H7 (cell line): ENCODE measurements at places on chromosomes 12 and 14. TPM values are rescaled to one million over a fixed set of nuclear protein-coding genes. Genes with fewer than 3 reads are reported as not detected.

- DNase-seq = no peak
Observed at GRCh38 chr12:43177276-43177675, 374.7 kb downstream of the ADAMTS20 start.

- DNase-seq = no peak
Observed at GRCh38 chr12:3728686-3729085, 24.2 kb downstream of the CRACR2A start.

DNA sequence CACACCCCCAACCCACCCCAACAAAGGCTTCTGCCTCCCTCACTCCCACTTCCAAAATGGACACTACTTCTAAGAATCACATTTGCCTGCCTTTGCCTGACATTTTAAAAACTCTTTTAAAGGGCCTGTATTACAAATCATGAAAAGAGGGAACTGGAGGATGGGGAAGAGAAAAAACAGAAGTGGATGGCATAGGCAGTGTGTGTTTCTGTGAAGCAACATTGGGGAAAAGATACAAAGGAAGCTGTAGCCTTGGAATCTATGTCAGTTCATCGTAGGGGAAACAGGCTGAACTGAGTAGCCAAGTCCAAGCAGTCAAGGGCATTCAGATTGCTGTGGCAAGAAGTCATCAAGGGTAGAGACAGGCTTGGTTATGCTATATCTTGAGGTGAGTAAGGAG, 273.9 kb downstream of the BTG1 start:
- no peak for DNase-seq

DNA sequence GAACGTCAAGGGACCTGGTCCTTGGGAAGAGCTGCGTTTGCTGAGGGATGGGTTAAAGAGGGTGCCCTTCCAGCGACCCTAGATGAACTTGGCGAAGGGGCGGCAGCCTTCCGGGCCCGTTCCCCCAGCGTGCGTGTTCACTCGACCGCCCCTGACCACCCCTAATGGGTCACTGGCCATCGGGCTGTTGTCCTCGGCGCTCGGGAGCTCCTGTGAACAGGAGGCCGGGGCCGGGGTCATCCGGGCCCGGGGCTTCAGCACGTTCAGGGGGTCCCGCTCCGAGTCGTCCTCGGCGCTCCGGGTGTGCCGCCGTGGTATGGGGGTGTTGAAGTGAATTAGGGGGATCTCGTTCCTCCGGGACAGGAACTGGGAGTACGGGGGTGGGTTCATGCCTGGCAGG, 9.2 kb downstream of the FGF23 start:
- DNase-seq = no peak

DNA sequence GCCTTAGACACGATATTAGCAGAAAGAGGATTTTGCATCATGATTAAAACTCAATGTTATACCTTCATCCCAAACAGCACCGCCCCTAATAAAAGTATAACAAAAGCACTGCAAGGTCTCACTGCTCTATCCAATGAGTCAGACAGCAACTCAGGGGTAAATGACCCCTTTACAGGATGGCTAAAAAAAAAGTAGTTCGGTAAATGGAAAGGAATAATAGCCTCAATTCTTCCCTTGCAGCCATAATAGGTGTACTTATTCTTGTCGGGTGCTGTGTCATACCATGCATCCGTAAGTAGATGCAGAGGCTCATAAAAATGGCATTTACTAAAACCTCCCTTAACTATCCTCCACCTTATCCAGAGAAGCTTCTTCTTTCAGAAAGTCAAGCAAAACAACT, 53.9 kb upstream of the AP4S1 start:
- DNase-seq = no peak

GRCh38 chr14:89827265-89827664, 127.3 kb downstream of the EFCAB11 start:
- no peak for DNase-seq

DNA sequence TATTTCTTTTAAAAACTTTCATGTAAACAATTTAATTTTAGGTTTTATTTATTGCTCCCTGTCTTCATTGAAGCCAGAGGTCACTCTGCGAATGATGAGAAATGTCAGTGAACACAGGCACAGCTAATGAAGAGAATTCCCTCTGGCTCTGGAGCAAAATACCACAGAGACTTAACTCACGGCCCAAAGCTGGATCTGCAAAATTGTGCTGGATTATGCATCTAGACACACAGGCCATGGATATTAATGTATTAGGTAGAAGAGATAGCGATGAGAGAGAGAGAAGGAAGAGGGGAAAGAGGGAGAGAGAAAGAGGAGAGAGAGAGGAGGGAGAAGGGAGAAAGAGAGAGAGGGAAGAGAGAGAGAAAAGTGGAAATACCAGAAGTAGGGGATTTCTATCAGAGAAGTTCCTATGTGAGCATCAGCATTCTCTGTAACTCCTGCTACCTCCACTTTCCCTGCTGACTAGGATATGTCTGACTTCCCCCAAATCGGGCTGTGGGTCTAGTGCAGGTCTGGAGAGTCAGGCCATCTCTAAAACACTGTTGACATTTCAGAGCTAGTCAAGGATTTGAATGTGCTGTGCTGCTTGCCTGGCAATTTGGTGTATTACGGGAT, 3.7 kb downstream of the ARHGDIB start:
- DNase-seq = no peak

Gene KRT78
- not detected in 2 replicates for total RNA-seq

GRCh38 chr12:117031843-117032592, 67.2 kb downstream of the TESC start:
- DNase-seq = no peak

DNA sequence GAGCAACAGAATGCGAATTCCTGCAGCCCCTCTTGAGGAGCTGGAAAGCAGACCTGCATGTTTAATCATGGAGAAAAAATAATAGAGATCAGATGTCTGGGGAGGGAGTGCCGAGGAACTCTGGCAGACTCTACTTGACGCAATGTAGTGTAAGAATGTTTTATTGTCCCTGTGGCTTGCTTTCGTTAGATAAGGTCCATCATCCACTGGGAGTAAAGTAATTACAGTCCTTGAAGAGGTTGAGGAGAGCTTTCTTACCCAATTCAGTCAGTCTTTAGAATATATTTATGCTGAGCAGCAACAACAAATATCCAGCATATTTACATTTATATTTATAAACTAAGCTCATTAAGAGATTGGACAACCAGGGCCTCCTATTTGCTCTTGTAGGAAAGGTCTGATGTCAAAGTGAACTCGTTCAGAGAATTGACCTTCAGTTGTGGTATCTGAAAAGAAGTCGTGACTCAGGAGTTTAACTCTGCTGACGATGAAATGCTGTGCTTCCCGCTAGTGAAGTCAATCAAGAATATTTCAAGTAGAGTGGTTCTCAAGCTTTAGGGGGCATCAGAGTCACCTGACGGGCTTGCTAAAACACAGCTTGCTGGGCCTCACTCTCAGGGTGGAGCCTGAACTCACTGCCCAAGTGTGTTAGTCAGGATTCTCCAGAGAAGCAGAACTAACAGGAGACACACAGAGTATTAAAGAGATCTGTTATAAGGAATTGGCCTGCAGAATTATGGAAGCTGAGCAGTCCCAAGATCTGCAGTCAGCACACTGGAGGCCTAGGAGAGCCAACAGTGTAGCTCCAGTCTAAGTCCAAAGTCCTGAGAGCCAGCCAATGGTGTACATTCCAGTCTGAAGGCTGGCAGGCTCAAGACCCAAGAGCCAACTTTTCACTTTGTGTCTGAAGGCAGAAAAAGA, 139.3 kb upstream of the LMNTD1 start:
- DNase-seq = peak; percentile 17

Gene KRT6C
- total RNA-seq = not detected in 2 replicates

DNA sequence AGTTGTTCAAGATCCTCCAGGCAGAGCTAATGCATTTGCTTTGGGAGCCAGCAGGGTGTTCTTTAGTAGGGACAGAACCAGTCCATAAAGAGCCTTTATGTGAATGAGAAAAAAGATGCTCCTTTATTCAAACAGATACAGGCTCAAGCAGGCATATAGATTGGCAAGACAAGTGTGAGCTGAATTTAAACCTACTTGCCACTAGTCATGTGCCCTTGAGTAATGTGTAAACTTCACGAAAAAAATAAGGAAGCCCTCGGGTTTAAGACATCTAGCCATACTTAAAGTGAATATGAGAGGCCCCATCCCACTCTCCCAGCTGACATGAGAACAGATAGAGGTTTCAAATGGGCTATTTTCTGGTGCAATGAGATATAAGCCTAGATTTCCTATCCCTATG, 43.1 kb upstream of the STRAP start:
- no peak for DNase-seq

Gene TMTC1
- total RNA-seq = 8.8 and 11.6 TPM in 2 replicates
